ENCODE measurements at places on chromosomes 16 and 17.

- DNase-seq, result no peak
Observed at GRCh38 chr17:859061-859823, 77.1 kb downstream of the MRM3 start.

DNA sequence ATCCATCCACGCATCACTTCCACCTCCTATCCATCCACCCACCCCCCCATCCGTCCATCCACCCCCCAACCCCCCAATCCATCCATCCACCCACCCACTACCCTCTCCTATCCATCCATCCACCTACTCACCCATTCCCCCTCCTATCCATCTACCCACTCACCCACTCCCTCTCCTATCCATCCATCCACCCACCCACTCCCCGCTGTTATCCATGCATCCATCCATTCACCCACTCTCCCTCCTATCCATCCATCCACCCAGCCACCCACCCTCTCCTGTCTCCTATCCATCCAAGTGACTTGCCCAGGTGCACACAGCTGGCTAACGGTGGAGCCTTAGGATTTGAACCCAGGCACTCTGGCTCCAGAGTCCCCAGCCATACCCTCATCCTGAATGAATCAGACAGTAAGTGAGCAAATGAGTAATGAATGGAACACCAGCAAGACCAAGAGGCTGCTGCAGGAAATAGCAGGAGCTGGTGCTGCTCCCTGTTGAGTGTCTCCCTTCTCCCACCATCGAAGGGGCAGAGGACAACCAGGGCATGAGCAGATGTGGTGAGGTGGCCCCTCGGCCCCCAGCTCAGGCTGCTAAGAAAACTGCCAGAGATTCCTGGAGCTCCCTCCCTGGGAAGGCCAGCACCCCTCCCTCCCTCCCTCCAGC, 62.5 kb downstream of the LITAF start:
- no peak for DNase-seq

- DNase-seq, result peak; percentile 12
Observed at GRCh38 chr16:87332150-87332549, 15.0 kb upstream of the C16orf95 start.

DNA sequence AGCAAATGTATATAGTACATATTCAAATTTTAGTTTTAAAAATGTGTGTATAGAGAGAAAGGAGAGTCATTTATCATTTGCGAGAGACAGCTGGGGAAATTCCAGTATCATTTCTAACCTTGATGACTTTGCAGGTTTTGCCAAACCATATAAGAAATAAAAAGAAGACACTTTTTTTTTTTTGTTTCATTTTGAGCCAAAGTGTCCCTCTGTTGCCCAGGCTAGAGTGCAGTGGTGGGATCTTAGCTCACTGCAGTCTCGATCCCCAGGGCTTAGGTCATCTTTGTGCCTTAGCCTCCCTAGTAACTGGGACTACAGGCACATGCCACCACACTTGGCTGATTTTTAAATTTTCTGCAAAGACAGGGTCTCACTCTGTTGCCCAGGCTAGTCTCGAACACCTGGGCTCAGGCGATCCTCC, 38.4 kb upstream of the VWA3A start:
- no peak for DNase-seq

- DNase-seq, result no peak
Observed at GRCh38 chr16:69724981-69725479, 1.3 kb downstream of the NQO1 start.

GRCh38 chr16:72240466-72240865, 68.5 kb upstream of the PMFBP1 start:
- no peak for DNase-seq

DNA sequence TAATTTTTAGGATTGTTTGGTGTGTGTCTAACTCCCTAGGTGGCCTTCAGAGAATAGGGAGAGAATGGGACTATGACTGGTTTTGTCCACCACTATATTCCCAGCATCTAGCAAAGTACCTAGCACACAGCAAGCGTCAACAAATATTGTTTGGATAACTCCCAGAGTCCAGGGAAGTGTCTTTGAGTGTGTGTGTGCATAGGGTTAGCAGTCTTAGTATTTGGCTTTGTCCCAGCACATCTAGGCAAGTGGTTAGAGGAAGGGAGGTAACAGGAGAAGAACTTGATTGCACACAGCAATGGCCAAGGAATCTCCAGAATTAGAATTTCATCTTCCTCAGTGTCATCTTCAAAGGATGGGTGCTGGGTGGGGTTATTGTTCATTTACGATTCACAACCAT, 385.4 kb upstream of the CDH5 start:
- no peak for DNase-seq

- DNase-seq, result no peak
Observed at GRCh38 chr16:21590287-21590686, 9.1 kb upstream of the METTL9 start.

GRCh38 chr17:57915985-57916757, 39.0 kb downstream of the CUEDC1 start:
- DNase-seq, result no peak

GRCh38 chr17:43673516-43674323, 12.0 kb upstream of the MEOX1 start:
- DNase-seq, result peak; percentile 68

- no peak for DNase-seq
Observed at GRCh38 chr17:61122326-61122913, 277.2 kb upstream of the TBX2 start.

DNA sequence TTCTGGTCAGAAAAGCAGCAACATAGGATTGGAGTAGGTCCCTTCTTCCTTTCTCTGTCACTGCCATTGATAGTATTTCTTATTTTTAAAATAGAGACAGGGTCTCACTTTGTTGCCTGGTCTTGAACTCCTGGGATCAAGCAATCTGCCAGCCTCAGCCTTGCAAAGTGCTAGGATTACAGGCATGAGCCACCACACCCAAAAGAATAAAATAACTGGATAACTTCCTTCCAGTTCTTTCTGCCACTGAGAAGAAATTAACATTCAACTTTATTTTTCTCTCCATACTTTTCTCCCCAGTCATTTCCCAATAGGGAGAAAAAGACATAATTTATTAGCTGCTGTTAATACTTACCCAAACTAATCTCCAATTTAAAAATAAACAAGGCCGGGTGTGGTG, 91.9 kb upstream of the MED13 start:
- no peak for DNase-seq

- DNase-seq, result no peak
Observed at GRCh38 chr17:83098241-83099085, 19.1 kb downstream of the METRNL start.

DNA sequence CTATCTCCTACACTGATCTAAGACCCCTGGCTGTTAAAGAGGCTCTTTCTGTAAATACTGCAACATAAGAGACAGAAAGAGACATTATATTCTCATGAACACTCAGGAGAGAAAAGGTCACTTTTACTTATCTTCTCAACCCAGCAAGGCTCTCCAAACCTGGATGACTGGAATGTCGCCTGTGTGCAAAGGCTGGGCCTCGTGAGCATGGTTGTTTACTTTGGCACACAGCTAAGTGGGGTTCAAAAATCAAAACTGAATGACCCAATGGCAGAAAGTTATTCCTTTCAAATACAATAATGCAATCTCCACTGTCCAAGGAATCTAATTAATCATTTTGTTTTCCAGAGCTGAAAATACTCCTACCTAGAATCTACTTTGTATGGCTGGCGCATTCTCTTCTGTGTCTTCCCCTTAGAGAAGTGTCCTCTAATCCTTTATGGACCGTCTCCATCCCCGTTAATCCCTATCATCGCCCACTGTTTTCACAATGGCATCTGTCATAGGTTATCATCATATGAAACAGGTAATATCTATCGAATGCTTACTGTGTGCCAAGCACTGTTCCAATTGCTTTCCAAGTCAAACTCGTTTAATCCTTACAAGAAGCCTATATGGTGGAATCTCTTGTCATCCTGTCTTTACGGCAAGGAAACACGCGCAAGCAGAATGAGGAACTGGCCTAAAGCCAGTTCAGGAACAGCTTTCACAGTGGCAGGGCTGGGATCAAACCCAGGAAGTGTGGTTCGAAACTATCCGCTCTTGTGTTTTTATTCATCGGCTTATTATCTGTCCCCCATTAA, 1.3 kb downstream of the SLX4 start:
- no peak for DNase-seq

DNA sequence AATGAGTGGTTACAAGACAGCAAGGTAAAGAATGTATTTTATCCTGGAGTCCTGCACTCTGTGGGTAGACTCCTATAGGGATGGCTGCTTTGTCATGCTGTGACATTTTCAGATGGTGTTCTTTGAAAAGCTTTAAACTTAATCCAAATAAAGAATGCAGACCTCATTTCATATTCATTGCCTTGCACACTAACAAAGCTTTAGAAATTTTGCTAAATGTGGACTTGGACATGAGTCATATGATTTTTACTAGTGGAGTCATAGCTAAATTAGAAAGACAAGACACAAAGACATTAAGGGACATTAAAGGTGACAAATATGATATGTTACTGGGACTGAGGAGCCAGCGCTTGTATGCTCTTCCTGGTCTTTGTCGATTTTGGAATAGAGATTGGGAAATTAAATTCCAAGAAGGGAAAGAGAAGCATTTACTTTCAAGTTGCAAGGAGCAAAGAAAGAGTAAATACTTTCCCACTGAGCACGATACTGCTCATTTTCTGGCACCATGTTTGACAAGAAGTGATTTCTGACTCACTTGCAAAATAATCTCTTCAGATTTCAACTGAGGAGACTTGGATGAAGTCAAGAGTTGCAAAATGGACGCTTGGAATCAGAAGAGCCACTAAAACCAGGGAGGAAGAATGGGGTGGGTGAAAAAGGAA, 152.9 kb upstream of the MYOCD start:
- DNase-seq, result no peak
